ENCODE measurements at places on chromosomes 5 and 9.

DNA sequence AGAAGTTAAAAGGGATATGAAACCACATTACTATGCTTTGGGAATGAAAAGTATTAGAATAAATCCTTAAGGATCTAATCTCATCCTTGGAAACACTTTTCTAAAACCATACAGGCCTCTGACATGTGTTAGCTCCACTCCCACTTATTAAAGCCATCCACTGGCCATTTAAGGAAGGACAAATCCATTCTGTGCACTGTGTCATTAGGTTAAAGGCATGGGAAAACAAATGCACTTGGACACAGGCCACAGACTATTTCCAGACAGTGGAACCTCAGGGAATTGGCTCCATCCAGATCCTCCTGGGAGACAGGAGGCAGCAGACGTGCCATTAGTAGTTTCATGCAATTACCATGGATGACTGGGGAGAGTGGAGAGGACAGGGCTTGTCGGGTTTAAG, 454.9 kb downstream of the ENC1 start:
- no peak for DNase-seq

- peak; percentile 63 for DNase-seq
These were observed 11.2 kb upstream of the CFAP95 start for GRCh38 chr9:69809304-69809863.

GRCh38 chr5:58775701-58776262, 192.9 kb downstream of the RAB3C start:
- no peak for DNase-seq

GRCh38 chr5:72821776-72822175, 5.3 kb downstream of the TNPO1 start:
- no peak for DNase-seq

DNA sequence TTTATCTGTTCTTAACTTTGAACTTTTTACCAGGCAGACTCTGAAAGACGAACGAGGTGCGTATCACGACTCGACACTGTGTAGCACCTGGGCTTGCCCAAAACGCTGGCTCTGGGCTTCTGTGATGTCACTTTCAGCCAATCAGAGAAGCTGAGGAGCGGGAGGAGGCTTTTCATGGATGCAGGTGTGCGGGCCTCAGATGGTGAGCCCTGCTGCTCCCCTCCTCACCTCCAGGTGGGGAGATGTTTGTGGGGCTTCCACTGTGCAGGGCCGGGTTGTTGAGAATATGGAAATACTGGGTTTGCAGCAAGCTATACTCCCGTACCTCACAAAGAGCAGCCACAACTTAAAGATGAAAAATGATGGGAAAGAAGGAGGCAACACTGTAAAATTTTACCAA, 246.3 kb downstream of the IRX2 start:
- DNase-seq: no peak

- DNase-seq: no peak
These were observed 20.4 kb downstream of the SLC25A25 start for GRCh38 chr9:128088253-128088945.

- DNase-seq: peak; percentile 2
These were observed 1350.1 kb upstream of the ACO1 start for GRCh38 chr9:31034311-31034710.

DNA sequence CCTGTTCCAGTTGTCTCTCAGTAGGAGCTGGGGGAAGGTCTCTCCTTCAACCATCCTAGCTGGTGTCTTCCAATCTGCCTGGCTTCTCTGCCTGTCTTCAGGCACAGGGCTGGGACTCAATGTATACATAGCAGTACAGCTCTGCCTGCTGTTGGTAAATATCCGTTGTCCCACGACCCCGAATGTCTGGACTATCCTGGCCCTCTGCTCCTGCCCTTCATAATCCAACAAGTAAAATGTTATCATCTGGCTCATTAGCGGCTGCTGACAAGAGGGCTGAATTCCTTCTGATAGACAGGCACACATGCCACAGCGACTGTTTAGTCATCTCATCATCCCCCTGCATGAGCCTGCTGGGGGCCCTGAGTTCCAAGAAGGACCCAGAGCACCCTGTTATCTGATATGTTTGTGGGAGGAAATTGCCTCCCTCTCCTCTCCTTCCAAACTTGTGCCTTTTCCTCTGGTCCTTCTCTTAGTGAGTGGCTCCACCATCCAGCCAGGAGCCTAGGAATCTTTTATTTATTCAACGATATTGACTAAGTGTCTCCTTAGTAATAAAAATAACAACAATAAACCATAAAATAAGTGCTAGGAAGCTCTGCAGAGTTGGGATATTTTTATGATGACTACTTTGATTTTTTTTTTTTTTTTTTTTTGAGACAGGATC, 29.5 kb upstream of the TGFBR1 start:
- peak; percentile 69 for DNase-seq

DNA sequence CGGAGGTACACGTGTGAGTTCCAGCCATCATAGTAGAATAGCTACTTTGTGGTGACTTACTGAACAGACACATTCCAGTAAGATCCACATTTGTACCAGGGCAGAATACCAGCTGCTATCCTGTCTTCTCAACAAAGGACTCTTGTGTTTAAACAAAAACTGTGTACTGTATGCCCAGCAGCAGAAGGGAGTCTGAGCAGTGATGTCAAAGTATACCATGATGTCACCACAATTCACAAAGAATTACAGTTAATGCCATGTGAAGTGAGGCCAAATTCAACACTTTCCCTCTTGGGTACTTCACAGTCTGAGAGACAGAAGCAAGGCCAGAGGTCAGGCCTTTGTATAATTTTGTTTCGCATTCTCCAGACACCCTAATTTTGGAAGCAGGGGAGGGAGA, 137.0 kb downstream of the ADAMTSL1 start:
- no peak for DNase-seq

- peak; percentile 43 for DNase-seq
These were observed 7.2 kb downstream of the S1PR3 start for GRCh38 chr9:88998503-88998902.

- DNase-seq: no peak
These were observed 270.2 kb downstream of the FBXL17 start for GRCh38 chr5:108111736-108112135.

GRCh38 chr5:128681096-128681495, 143.1 kb upstream of the FBN2 start:
- no peak for DNase-seq

GRCh38 chr9:127905004-127905728, 5.8 kb upstream of the ST6GALNAC6 start:
- no peak for DNase-seq

- peak; percentile 89 for DNase-seq
These were observed 110.6 kb downstream of the PAM start for GRCh38 chr5:102865510-102866236.

GRCh38 chr9:16526380-16526779, 344.1 kb downstream of the BNC2 start:
- peak; percentile 72 for DNase-seq

- DNase-seq: peak; percentile 74
These were observed 89.8 kb downstream of the LIFR start for GRCh38 chr5:38466424-38467189.

DNA sequence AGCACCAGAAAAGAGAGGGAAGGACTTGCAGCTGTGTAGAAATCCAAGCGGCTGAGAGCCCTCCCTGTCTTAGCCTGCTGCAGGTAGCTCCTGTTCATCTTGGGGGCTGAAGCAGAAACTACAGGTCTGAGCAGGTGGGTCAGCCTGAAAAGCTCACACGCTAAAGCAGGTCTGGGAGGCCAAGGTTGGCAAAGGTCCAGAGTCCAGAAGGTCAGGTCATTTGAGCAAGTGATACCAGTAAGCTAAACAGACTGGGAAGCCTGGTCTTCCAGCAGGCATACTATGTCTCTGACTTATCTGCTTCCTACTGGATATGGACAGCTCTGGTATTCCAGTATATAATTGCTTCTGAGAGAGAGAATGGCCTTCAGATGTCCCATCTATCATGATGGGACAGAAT, 26.2 kb downstream of the PTCD2 start:
- DNase-seq: no peak

- DNase-seq: no peak
These were observed 30.3 kb upstream of the SNAPC3 start for GRCh38 chr9:15392363-15392762.

DNA sequence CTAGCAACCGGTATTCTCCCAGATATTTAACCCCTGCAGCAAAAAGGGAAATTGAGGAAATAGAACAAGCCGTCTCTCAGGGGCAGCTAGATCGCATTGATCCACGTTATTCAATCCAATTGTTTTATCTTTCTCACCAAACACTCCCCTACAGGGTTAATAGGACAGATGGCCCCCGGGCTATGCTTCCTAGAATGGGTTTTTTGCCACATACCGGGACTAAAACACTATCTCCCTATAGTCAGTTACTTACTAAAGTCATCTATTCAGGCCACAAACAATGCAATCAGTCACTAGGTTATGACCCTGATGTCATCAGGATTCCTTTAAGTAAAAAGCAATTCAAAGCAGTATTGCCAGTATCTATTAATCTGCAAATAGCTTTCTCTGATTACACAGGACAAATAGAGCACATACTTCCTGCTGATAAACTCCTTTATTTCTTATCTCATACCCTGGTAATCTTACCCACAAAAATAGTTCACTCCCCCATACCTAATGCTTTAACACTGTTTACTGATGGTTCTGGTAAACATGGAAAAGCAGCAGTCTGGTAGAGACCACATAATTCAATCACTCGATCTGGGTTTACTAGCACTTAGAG, 159.0 kb downstream of the CPLANE1 start:
- DNase-seq: no peak

GRCh38 chr5:44532981-44533380, 143.8 kb upstream of the FGF10 start:
- no peak for DNase-seq

GRCh38 chr9:27355166-27355565, 58.2 kb upstream of the EQTN start:
- no peak for DNase-seq

DNA sequence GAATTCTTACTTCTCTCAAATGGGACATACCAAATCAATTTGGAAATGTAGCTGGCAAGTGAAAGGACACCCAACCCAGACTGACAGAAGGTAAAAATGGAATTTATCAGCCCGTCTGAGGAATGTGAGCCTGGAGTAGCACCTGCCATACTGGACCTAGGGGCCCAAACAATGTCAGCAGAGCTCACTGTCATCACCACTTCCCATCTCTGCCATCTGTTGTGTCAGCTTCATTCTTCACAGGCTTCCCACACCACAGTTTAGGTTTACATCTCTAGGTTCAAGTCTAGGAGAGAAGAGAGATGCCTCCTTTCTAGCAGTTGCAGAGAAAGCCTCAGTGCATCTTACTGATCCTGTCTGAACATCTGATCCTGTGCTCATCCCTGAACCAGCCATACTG, 222.4 kb downstream of the DOCK8 start:
- no peak for DNase-seq

DNA sequence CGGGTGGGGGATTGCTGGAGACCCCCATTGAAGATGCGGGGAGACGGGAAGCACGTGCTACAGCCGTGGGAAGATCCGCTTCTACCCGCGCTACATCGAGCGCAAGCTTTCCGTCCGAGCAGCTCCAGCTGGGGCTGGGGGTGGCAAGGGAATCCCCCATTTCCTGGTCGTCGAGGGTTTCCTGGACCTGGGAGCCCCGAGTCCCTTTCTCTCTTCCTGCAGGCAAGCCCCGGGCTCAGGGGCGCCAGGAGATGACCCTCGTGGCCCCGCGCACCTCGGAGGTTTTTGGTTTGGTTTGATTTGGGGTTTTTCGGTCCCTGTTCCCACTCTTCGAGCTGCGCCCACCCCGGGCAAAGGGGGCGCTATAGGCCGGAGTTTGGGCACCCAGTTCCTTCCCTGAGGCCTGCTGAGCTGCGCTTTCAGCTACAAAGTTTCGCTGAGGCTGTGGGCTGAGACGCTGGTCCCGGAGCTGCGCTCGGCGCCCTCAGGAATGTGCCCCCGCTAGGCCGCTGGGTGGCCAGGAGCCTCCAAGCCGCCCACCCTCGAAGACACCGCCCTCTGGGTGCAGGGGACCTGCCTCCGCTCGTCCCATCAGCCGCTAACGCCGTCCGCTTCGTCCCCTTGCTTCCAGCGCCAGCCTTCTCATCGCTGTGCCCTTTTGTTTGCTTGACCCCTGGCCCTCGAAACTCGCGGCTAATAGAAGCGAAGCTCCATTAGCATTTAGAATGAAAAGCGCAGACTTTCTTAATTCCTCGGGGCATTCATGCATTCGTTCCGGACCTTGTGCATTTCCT, 2.9 kb downstream of the NR4A3 start:
- DNase-seq: no peak

- no peak for DNase-seq
These were observed 3.0 kb downstream of the CLPTM1L start for GRCh38 chr5:1341863-1342262.

- peak; percentile 94 for DNase-seq
These were observed 1.4 kb upstream of the SPAAR start for GRCh38 chr9:35907711-35908503.

DNA sequence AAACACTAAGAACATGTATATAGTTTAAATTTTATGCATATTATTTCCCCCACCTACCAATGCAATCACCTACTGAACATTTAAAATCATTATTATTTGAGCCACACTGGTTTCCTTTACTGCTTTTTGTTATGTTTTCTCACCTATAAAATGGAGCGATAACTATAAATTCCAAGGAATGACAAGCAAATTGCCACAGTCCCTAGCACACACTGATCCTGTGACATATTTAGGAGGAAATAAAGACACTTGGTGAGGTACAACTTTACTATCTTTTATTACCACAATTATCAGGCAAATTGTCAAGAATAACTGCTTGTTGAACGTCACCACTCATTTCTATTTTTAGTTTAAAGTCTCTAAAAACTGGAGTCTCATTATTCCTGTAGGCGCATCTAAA, 1693.6 kb downstream of the EFNA5 start:
- DNase-seq: no peak

DNA sequence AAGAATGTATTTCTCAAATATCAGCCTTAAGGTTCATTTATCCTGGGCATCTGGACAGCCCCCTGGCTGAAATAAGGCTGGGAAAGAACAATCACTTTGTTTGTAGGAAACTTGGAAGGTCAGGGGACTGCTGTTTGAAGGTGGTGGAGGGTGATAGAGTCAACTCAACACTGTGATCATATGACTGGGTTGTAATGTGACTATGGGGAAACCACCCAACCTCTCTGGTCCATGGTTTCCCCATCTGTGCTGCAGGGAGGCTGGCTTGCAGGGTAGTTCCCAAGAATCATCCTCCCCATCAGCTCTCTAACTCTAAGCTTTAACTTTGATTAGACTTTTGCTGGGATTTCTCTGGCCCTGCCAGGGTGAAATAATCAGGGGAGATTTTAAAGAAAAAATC, 10.0 kb downstream of the INSYN2B start:
- no peak for DNase-seq

GRCh38 chr9:85230081-85230480, 511.7 kb downstream of the AGTPBP1 start:
- no peak for DNase-seq

- no peak for DNase-seq
These were observed 158.7 kb upstream of the TUT7 start for GRCh38 chr9:86512929-86513328.

- peak; percentile 7 for DNase-seq
These were observed 478.2 kb downstream of the SPATA31D1 start for GRCh38 chr9:82466616-82467260.

Data from cardiac fibroblast (primary cell).